ENCODE measurements at places on chromosomes 2 and 18.

GRCh38 chr2:152655880-152656279 is 61.4 kb downstream of the PRPF40A start:
- DNase-seq = no peak

DNA sequence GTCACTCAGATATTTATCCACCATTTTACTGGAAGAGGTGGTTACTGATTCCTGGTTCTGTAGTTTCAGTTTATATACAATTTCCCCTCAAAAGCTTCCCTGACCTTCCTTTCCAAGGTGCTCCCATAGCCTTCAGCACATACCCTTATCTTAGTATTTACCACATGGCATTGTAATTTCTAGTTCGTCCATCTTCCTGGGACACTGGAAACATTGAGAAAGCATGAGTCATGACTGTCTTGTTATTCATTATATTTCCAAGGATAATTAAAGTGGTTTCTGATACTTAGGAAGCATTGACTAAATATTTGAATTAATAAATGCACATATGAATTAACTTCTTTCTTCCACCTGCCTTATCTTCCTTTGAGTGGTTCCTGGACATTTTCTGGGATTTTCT is 203.8 kb downstream of the ETAA1 start:
- no peak for DNase-seq

DNA sequence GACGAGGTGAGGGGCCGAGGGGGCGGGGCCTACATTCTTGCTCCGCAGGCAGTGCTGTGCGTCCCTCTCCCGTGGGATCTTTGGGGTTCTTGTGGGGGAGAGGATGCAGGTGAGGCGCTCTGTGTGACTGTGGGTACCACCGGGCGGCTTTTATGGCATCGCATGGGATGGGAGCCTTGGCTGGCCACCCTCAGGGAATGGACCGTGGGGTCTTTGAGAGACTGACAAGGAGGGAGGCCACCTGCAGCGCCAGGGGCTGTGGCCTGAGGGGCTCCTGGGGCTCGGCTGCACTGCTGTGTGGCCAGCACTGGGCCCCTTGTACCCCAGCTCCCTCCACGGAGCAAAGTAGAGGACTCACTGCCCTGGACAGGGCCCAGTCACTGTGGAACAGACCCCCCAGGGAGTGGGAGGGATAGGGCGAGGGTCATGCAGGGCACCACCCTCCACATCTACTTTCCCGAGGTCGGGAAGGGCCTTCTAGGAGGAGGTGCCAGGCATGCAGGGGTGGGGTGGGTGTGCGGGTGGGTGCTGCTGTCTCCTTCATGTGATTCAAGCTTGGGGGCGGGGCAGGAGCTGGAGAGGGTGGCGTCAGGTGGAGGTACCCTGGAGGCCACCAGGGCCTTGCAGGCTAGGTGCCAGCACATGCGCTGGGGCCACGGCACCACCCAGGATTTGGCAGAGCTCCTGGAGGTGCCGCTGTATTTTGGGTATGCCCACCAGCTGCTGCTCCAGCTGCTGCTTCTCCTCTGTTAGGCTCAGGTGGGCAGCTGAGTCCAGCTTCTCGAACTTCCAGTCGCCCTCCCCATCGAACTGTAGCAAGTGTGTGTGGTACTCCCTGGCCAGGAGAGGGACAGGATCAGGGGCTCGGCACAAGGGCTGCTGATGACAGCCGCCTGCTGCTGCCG is 1072.4 kb downstream of the RPIA start:
- no peak for DNase-seq

DNA sequence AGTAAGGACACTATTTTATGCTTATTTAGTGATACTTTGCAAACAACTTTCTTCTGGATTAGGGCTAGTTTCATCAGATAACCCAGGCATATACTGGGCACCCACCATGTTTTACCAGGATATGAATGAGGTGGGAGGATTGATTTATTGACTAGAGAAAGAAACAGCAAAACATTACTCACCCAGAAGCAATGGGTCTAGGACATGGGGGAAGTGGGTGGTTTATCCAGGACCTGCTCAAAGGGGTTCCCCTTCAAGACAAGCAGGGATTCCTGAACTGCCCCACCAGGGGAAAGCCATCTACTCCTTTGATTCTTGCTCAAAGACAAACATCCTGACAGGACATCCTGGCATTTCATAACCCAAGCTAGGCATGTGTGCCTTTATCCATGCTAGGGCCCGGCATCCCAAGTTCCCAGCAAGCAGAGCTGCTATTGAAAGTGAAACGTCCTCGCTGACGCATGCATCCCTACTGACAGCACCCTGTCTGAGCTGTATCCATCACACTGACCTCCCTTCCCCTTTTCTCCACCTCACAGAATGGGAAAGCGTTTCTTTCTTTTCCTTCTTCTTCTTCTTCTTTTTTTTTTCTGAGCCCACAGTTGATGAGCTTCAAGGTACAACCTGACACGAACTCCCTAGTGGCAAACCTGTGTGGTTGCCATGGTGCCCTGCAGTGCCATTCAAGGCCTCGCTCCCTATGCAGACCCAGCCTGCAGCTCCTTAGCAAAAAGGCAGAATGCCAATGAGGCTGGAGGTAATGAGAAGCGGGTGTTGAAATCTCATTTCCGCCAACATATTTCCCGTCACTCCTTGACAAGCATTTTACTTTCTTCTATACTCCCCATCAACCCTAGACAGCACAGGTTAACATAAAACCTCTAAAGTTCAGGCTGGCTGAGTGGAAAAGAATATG is 70.5 kb downstream of the CLHC1 start:
- DNase-seq = no peak

DNA sequence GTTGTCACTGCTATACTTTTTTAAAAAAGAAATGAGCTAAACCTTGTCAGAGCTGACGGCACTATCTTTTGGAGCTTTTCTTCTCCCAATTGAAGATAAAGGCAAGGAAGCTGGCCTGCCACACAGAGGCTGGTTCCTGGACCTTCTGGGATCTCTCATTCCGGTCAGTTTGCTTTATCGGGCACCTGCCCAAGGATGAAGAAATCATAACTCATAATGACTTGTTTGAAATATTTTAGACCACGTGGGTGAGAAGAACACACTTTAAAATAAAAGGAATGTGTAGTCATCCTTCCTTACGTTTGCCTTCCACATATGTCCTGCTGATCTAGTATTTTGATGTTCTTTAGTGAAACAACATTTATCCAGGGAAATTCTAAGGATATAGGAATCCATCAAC is 535.7 kb downstream of the DCC start:
- no peak for DNase-seq

- no peak for DNase-seq
Measured at GRCh38 chr2:56705713-56706112, 521.9 kb downstream of the CCDC85A start.

GRCh38 chr2:178523596-178524134 is 43.4 kb downstream of the PLEKHA3 start:
- no peak for DNase-seq

- no peak for DNase-seq
Measured at GRCh38 chr2:172248381-172248780, 145.7 kb upstream of the DLX2 start.

- peak; percentile 42 for DNase-seq
Measured at GRCh38 chr2:230472621-230473018, 56.6 kb downstream of the SP100 start.
